ENCODE measurements at places on chromosomes 16 and 17. TPM values are rescaled to one million over a fixed set of nuclear protein-coding genes. Genes with fewer than 3 reads are reported as not detected.

KRT33A gene
- polyA plus RNA-seq: not detected

EPX gene
- not detected for polyA plus RNA-seq

LRRC46 gene
- 0.12 TPM for polyA plus RNA-seq

GSG1L gene
- polyA plus RNA-seq: not detected

TMEM238L gene
- not detected for polyA plus RNA-seq

ABCA8 gene
- polyA plus RNA-seq: not detected

CFAP119 gene
- polyA plus RNA-seq: 17.0 TPM

DYNLRB2 gene
- not detected for polyA plus RNA-seq

MMP15 gene
- 18.7 TPM for polyA plus RNA-seq

NPIPA2 gene
- polyA plus RNA-seq: 2.8 TPM

NLRC3 gene
- polyA plus RNA-seq: 0.57 TPM

CDRT4 gene
- 22.5 TPM for polyA plus RNA-seq

NLRP1 gene
- polyA plus RNA-seq: 255 TPM

PPP1R27 gene
- polyA plus RNA-seq: not detected

MYH11 gene
- not detected for polyA plus RNA-seq

SHISA9 gene
- polyA plus RNA-seq: 1.3 TPM

TMEM208 gene
- 39.2 TPM for polyA plus RNA-seq

RABEP2 gene
- 27.5 TPM for polyA plus RNA-seq

SULT1A4 gene
- polyA plus RNA-seq: 10.4 TPM

METTL9 gene
- 483 TPM for polyA plus RNA-seq

GRAPL gene
- polyA plus RNA-seq: not detected

Data from neural cell (in vitro differentiated cells).